Renal cortical epithelial cell (primary cell): ENCODE measurements at places on chromosomes 7 and 10.

GRCh38 chr10:91077549-91078071, 142.9 kb upstream of the PCGF5 start:
- DNase-seq, result peak; percentile 19

DNA sequence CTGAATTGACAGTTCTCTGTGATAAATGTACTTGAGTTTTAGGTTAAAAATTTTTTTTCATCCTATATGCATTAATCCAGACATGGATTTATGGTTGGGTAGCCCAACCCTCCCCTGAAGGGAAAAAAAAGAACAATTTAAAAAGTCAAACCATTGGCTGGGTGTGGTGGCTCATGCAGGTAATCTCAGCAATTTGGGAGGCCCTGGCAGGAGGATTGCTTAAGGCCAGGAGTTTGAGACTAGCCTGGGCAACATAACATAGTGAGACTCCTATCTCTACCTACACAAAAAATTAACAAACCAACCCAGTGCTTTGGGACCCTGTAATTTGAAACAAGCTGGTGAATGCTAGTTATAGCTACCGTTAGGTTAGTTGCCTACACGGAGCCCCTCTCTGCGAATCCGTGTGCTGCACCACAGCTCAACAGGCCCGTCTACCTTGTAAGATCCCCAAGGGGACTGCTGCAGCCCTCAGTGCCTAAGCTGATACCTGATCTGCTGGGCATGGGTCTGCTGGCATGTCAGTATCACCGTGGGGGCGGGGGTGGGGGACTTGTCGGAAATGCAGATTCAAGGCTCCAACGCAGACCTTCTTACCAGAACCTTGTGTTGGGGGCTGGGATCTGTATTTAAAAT, 32.8 kb downstream of the TSPAN14 start:
- no peak for DNase-seq

- DNase-seq, result no peak
Observed at GRCh38 chr10:119481781-119482426, 60.6 kb downstream of the RGS10 start.

- no peak for DNase-seq
Observed at GRCh38 chr10:123272171-123272570, 118.0 kb downstream of the BUB3 start.

- peak; percentile 36 for DNase-seq
Observed at GRCh38 chr7:139094596-139094995, 14.9 kb downstream of the ZC3HAV1 start.
